MCF 10A (cell line): ENCODE measurements at places on chromosomes 4 and X. TPM values are rescaled to one million over a fixed set of nuclear protein-coding genes. Genes with fewer than 3 reads are reported as not detected.

- H3K4me3 ChIP-seq, result no peak overlapping the region
- H3K36me3 ChIP-seq, result no peaks in the 10 kb centered on the region
- H3K27me3 ChIP-seq, result no peaks in the 10 kb centered on the region
- DNase-seq, result no peak
These were observed 9.1 kb downstream of the EMCN start for GRCh38 chr4:100508691-100509090.

The HDX gene
- 6.4 and 6.6 TPM in 2 replicates for total RNA-seq

- no peaks in the 10 kb centered on the region for H3K36me3 ChIP-seq
- no peaks in the 10 kb centered on the region for H3K27me3 ChIP-seq
- no peak overlapping the region for H3K27ac ChIP-seq
- H3K4me1 ChIP-seq, result peaks cover 6% of the 10 kb centered on the region
- peak; percentile 6 for DNase-seq
These were observed 1550.9 kb downstream of the C4orf33 start for GRCh38 chr4:130646886-130647285.

DNA sequence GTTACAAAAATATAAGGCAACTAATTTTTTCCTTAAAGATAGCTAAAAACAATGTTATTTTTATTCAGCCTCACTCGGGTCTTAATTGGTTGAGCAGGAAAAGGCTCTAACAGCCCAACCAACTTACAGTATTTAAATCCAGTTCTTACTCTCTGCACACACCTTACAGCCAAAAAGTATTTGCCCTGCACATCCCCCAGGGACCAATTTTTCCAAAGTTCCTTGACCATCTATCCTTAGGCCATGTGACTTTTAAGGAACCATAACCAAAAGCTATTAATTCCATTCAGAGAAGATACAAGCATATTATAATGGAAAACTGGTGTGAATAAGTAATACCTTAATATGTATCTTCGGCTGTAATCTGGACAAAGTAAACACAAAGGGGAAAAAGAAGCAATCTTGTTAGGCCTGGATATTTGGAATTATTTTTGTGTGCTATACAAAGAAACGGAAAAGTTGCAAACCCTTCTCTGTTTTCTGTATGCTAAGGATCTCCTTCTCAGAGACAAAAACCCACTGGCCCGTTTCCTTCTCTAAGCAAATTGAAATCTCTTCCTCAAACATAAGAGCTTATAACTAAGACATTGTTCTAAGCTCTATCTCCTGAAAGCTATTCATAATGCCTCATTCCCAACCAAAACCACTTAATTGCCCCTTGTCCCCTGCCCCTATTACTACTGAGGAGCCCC lies 1.0 kb upstream of the THAP9 start:
- no peak overlapping the region for H3K27ac ChIP-seq
- peaks cover 8% of the 10 kb centered on the region for H3K4me1 ChIP-seq
- no peak for DNase-seq
- H3K36me3 ChIP-seq, result peaks cover 31% of the 10 kb centered on the region

- peak; percentile 21 for DNase-seq
- no peak overlapping the region for H3K4me3 ChIP-seq
- H3K27ac ChIP-seq, result no peak overlapping the region
- H3K36me3 ChIP-seq, result peaks cover 85% of the 10 kb centered on the region
- no peaks in the 10 kb centered on the region for H3K27me3 ChIP-seq
These were observed 12.9 kb downstream of the LETM1 start for GRCh38 chr4:1842993-1843448.

The TREX2 gene
- total RNA-seq, result 0.49 and 0.75 TPM in 2 replicates

- H3K36me3 ChIP-seq, result no peaks in the 10 kb centered on the region
- no peaks in the 10 kb centered on the region for H3K4me1 ChIP-seq
- DNase-seq, result peak; percentile 7
- H3K27ac ChIP-seq, result no peak overlapping the region
These were observed 112.4 kb downstream of the ADGRL3 start for GRCh38 chr4:61312526-61312925.

- no peak for DNase-seq
- H3K4me3 ChIP-seq, result no peak overlapping the region
- no peaks in the 10 kb centered on the region for H3K4me1 ChIP-seq
- H3K27me3 ChIP-seq, result peaks cover 11% of the 10 kb centered on the region
These were observed 717 bp downstream of the MGAT4D start for GRCh38 chr4:140497405-140497746.

The LRBA gene
- total RNA-seq, result 64.5 and 65.1 TPM in 2 replicates

The AVPR2 gene
- not detected in 2 replicates for total RNA-seq

DNA sequence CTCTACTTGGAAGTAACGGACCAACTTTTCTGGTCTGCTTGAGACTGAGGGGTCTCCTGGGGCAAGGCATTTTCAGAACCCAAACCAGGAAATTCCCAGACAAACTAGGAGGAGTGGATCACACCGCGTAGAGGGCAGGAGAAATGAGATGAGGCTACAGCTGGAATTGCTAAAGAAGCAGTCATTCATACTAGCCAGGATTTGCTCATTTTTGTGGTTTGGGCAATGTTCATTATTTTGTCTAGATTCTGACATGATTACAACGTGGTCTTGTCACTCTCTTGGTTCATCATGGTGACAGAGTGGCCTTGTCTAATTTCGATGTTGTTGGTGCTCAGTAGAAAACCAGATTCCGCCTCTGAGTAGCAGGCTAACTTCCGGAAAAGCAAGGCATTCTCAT lies 63.2 kb downstream of the BANK1 start:
- no peak for DNase-seq
- no peak overlapping the region for H3K4me3 ChIP-seq
- no peaks in the 10 kb centered on the region for H3K36me3 ChIP-seq
- no peak overlapping the region for H3K27ac ChIP-seq
- no peaks in the 10 kb centered on the region for H3K27me3 ChIP-seq
- no peaks in the 10 kb centered on the region for H3K4me1 ChIP-seq

The AFF2 gene
- total RNA-seq, result 0.19 and 0.42 TPM in 2 replicates

GRCh38 chr4:35151816-35152572 lies 1092.3 kb downstream of the ARAP2 start:
- no peak overlapping the region for H3K27ac ChIP-seq
- H3K4me1 ChIP-seq, result no peaks in the 10 kb centered on the region
- no peak overlapping the region for H3K4me3 ChIP-seq
- peak; percentile 12 for DNase-seq

The USP17L10 gene
- not detected in 2 replicates for total RNA-seq

DNA sequence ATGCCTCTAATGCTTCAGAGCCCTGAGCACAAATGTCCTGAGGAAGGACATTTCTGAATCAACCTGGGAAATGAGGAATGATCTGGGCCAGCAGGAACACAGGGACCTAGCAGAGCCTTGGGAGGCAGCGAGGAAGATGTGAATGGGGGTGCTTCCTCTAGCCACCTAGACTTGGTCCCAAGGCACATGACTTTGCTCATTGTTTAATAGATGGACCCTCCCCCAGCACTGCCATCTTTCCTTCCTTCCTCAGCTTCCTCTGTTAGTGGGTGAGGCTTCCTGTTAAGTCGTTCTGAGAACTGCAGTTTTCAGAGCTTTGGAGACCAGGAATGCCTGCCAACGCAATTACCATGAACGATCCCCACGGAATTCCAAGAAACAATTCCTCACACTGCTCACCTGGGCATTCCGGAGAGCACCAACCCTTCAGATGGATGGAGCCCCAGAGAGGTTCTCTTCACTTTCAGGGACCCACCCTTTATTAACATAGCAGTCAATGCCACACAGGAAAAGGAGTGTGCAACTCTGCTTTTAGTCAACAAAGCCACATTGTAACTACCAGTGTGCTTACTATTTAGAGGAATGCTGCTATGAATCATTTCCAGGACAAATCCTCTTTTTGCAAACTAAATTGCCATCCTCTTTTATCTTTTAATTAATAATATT lies 48.5 kb upstream of the STIM2 start:
- no peaks in the 10 kb centered on the region for H3K27me3 ChIP-seq
- H3K27ac ChIP-seq, result no peak overlapping the region
- no peaks in the 10 kb centered on the region for H3K36me3 ChIP-seq
- H3K4me3 ChIP-seq, result no peak overlapping the region
- peaks cover 5% of the 10 kb centered on the region for H3K4me1 ChIP-seq

- H3K36me3 ChIP-seq, result no peaks in the 10 kb centered on the region
- H3K27ac ChIP-seq, result no peak overlapping the region
- H3K4me3 ChIP-seq, result no peak overlapping the region
- no peaks in the 10 kb centered on the region for H3K27me3 ChIP-seq
- H3K4me1 ChIP-seq, result peaks cover 13% of the 10 kb centered on the region
These were observed 179.6 kb upstream of the TENM3 start for GRCh38 chr4:182063651-182064050.

GRCh38 chrX:103101299-103102042 lies 8.5 kb upstream of the NXF3 start:
- H3K4me1 ChIP-seq, result no peaks in the 10 kb centered on the region
- DNase-seq, result no peak
- no peak overlapping the region for H3K4me3 ChIP-seq
- peaks cover 5% of the 10 kb centered on the region for H3K36me3 ChIP-seq
- H3K27me3 ChIP-seq, result peaks cover 35% of the 10 kb centered on the region

The PRDM8 gene
- 4.8 and 4.9 TPM in 2 replicates for total RNA-seq

DNA sequence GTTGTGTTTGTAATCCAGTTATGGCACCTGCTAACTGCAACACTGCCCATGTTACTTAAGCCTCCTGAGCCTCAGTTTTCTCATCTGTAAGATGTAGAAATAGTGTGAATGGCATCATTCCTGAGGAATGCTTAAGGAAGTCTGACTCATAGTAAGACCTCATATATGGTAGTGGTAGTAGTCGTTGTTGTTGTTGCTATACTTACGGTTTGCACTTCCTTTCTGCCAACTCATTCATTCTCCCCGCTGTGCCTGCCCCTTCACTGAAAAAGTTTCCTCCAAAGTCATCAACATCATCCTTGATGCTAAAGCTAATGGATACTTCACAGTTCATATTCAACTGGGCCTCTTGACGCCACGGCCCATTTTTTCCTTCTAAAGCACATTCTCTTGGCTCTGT lies 54.2 kb upstream of the SPANXN3 start:
- DNase-seq, result peak; percentile 52
- H3K27me3 ChIP-seq, result no peaks in the 10 kb centered on the region
- peaks cover 6% of the 10 kb centered on the region for H3K4me1 ChIP-seq
- no peaks in the 10 kb centered on the region for H3K36me3 ChIP-seq

DNA sequence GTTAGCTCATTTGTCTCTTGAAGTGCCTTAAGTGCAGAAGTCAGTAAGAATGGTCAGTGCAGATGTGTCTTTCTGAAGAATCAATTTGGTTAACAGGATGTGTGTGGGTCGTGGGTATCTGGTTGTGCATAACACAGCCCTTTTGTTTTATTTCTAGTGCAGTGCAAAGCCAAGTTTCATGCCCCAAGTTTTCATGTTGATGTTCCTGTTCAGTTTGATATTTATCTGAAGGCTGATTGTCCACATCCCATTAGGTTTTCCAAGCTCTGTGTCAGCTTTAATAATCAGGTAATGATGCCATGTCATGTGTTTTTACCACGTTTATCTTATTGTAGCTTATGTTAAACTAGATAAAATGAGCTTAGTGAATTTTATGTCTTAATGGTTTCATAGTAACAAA lies 27.4 kb downstream of the TRAPPC11 start:
- H3K36me3 ChIP-seq, result peaks cover 66% of the 10 kb centered on the region
- no peak overlapping the region for H3K4me3 ChIP-seq
- H3K27ac ChIP-seq, result no peak overlapping the region
- H3K27me3 ChIP-seq, result no peaks in the 10 kb centered on the region
- DNase-seq, result no peak
